ENCODE measurements at places on chromosomes 5 and 9.

- no peak for DNase-seq
Measured at GRCh38 chr9:137798901-137799629, 78.5 kb upstream of the CACNA1B start.

GRCh38 chr9:130107234-130107861 lies 53.6 kb downstream of the GPR107 start:
- peak; percentile 93 for DNase-seq

GRCh38 chr5:171647043-171647903 lies 138.3 kb upstream of the SMIM23 start:
- DNase-seq, result no peak

- DNase-seq, result no peak
Measured at GRCh38 chr5:134151723-134152122, 25.0 kb downstream of the SKP1 start.

DNA sequence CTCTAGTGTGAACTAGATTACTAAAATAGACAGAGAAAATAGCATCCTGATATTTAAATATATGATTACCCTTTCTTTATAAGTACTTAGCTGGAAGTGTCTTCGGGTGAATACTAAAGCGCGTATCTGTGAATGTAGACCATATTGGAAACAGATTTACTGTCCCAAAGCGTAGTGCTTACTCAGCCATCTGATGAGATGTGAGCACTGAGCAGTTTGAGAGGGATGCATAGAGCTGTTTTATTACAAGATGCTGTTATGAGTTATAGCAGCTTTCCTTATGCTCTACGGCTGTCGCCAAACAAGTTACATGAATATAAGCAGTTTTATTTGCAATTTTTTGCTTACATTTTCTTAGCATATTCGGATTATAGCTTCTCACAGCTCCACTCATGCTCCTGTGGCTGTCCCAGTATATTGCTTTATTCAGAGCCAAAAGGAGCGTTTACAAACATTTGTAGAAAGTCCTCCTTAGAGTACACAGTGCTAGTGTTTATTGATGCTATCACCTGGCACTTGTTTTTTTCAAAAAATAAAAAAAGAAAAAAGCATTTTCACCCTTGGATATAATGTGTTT lies 981.4 kb upstream of the WWC1 start:
- peak; percentile 99 for DNase-seq

DNA sequence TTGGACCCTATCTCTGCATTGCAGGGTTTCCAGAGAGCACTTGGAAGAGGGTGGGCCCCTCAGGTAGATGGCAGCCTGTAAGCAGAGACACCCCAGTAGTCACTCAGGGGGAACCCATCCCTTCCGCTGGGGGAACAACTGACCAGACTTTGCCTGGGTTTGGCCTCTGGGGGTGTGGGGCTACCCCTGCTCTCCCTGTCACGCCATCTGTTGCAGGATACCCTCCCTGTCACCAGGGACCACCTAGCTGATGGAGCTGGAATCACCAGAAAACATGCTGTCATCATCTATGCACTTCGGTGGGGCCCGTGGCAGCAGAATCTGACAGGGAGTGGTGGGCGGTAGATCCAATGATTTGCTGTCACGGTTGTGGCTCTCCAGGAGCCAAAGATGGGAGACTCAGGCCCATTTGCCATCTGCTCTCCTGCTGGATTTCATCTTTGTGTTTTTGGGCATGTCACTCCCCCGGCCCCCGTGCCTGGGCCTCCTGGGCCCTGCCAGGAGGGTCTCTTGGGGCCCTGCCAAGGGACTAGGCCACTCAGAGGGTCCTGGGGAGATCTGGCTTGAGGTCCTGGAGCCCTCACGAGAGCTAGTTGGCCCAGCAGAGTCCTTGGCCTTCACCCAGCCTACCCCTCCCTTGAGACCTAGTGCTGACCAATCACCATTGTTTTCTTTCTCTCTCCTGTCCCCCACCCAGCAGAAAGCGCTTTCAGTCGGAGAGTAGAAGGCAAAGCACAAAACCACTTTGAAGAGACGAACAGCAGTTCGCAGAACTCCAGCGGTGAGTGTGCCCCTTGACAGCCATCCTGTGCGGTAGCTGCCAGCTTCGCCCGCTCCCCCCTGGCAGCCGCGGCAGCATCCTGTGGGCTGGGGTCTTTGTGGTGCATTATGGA lies 45.9 kb downstream of the AMBP start:
- DNase-seq, result peak; percentile 54

- DNase-seq, result no peak
Measured at GRCh38 chr9:69093471-69094103, 58.0 kb downstream of the FXN start.

DNA sequence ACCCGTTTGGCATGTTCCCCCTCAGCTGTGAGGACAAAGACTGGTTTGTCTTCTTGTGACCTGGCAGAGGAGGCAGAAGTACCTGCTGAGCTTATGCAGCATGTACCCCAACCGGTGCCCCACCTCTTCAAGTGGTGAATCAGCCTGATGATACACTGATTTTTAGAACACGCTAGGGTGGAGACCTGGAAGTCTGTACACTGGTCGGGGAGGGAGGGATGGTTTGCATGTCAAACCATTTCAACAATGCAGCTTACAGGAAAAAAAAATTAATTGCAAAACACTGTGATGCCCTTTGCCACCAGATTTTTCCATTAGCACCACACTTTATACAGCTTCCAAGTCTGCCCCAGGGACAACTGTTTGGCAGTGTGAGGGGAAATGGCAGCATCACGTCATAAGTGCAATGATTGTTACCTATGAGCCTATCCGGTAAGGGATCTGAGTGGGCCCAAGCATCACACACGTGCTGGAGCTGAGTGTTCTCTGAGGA lies 155.1 kb upstream of the DMRT1 start:
- DNase-seq, result no peak

- DNase-seq, result peak; percentile 28
Measured at GRCh38 chr5:122077366-122078115, 518 bp downstream of the LOX start.

GRCh38 chr5:147532156-147532555 lies 22.3 kb upstream of the DPYSL3 start:
- no peak for DNase-seq
